Epithelial cell of alveolus of lung (primary cell): ENCODE measurements at places on chromosomes 2 and 18. TPM values are rescaled to one million over a fixed set of nuclear protein-coding genes. Genes with fewer than 3 reads are reported as not detected.

GPR45 gene
- total RNA-seq: not detected in 2 replicates

GKN2 gene
- not detected in 2 replicates for total RNA-seq

C2orf78 gene
- total RNA-seq: not detected in 2 replicates

PLA2R1 gene
- 2.0 and 3.0 TPM in 2 replicates for total RNA-seq

EVA1A gene
- 4.9 and 50.7 TPM in 2 replicates for total RNA-seq

NEURL3 gene
- 0.13 TPM in 1 of 2 replicates, not detected in the other for total RNA-seq

UPP2 gene
- total RNA-seq: not detected in 2 replicates

SGPP2 gene
- 0.13 and 0.48 TPM in 2 replicates for total RNA-seq

MARCHF4 gene
- under 0.01 and 1.0 TPM in 2 replicates for total RNA-seq

CAMKMT gene
- 1.4 and 2.7 TPM in 2 replicates for total RNA-seq
